ENCODE measurements at places on chromosomes 1 and 21.

DNA sequence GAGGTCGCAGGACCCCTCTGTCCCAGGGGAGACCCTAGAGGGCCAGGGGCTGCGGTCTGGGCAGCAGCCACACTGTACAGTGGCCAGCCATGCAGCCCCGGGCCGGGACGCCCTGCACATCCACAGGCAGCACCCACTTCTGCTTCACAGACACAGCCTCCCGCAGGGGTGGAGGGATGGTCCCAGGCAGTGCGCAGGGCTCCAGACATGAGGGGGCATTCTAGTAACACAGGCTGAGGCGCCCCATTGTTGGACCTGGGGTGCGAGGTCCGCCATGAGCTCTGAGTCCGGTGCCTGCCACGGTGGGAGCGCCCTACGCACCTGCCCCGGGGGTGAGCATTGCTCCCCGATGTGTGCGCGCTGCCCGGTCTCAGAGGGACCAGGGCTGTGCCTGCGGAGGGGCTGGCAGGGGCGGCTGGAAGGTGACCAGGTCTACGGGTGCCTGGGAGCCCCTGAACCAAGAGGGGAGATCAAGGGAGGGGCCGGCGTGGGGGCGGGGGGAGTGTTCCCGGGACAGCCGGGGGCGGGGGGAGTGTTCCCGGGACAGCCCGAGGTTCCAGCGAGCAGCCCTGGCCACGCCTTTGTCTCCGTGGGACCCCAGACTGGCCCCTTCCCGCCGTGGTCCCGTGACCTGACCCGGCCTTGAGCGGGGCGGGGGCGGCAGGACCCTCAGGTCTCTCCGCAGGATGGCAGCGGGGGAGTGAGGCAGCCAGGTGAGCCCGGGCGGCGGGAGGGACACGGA lies 4.5 kb downstream of the MMEL1 start:
- DNase-seq, result no peak

DNA sequence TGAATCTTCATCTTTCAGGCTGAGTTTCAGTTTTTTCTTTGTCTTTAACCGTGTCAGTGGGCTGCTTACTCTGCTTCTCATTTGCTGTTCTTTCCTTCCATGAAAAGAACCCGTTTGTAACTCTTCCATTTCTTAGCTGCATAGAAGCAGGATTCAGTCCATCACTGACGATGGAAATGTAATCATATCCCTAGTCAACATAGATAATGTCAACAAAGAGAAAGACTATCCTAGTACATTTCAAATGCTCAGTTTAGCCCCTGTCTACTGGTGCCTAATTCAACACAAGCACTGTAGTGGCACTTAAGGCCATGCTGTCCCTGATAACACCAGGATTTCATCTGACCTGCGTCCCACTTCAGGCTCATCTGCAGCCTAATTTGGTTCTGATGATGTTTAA lies 376 bp downstream of the GBP1 start:
- no peak for DNase-seq

DNA sequence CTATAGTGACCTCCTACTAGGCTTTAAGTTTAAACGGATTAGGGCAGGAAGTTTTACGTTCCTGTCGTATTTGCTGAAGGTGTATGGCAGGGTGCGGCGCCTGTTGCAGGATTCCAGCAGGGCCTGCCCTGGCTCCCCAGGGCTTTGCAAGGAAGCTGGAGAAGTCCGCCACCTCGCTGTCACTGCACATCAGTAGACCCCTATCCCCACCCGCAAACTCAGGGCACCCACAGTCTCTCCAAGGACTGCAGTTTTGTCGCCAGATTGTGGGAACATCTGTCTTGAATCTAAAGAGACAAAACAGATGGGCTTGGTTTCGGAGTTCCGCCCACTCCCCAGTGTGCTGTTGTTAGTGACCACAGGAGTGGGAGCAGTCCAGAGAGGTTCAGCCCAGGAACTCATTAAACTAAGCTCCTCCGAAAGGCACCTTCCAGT lies 110.8 kb downstream of the CDC7 start:
- DNase-seq, result no peak

GRCh38 chr1:3001471-3002348 lies 19.6 kb upstream of the ACTRT2 start:
- DNase-seq, result no peak

DNA sequence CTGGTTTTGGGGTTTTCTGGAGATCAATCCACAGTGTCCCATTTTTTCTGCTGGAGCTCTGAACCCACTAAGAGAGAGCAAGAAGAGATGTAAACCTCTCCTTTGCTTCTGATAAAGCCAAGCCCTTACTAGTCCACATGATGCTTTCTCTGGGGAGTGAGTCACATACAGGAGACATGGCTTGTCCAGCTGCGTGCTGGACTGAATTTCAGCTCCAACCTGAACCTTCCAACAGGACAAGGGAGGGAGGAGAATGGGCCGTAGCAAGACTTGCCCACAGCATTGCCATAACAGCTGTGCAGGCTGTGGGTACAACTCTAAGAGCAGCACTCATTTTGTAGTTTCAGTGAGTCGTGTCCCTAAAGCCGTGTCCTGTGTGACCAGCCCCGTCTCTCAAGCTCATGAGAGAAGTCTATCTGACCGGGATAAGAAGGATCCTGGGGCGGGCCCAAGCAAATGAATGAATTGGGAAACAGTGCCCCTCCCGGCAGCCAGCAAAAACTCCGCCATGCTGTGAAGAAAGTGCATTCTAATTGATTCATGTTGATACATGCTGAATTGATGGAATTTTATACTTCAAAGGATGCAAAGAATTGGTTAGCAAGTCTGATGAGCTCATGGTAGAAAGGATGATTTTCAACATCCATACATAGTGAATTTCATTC lies 195.2 kb downstream of the GABPA start:
- DNase-seq, result no peak

DNA sequence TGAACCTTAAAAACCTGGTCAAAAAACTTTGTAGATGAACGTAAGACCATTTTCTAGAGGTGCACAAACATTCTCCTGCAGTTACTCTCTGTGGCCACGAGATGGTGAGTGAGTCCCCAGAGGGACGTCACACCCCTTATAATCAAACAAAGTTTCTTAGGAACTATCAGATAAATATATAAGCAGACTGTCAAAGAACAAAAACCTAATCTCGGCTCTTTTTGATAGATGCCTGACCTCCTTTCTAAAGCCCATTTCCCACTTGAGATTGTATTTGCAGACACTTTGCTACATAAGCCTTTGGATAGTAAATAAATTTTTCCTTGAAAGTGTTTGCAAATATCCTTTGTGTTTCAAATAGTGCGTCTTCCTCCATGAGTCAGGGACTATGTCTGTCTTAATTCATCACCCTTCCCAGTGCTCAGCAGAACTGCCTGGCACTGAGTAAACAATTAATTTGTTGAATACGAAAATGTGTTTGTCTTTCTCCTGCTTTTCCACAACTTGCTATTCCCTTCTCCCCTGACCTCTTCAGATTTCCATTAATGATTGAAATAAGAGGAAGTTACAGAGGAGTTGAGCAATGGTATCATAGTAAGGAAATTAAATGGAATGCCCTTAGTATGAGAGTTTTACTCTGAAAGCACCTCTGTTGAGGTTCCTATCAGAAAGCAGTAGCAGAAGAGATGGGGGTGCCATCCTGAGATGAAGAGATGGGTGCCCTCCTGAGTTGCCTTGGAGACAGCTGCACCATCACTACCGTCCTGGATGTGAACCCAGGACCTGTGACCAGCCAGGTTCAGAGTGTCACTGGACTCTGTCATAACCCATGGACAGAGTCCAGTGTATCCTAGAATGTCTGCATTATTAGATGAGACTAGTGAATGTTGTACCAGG lies 57.8 kb upstream of the RAVER2 start:
- peak; percentile 5 for DNase-seq

GRCh38 chr1:19452221-19452663 lies 33.1 kb downstream of the CAPZB start:
- no peak for DNase-seq

DNA sequence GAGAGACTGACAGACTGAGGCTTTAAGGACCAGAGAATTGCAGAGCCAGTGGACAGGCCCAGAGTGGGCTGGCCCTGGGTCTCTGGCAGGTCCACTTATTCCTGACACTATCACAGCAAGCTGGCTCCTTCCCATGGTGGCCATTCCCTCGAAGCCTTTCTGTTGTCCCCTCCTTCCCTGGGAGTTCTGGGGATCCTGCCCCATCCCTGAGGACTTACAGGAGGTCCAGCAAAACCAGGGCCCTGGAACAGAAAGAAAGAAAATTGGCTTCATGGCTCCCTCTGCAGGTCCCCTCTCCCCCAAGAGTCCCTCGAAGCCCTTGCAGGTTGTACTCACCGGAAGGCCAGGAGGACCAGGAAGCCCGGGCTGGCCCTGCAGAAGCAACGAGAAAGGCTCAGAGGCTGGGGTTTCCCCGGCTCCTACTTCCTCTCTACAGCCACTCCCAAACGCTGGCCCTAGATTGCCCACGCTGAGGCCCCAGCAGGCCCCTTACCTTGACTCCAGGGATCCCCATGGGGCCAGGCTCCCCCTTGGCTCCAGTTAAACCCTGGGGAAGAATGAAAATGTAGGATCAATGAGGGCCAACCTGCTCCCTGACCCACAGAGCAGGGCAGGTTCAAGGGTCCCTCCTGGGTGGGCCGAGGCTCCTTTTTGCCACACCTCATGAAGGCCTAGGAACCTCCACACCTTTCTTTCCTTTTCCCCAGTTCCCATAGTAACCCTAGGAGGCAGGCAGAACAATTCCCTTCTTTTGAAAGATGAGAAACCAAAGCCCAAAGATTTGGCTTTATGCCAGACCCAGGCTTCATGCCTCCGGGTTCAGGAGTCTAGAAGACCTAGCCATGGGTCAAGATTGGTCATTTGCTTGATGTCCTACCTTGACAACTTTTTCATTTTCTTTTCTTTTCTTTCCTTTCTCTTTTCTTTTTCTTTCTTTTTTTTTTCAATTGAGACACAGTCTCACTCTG lies 4.6 kb downstream of the COL9A2 start:
- no peak for DNase-seq

DNA sequence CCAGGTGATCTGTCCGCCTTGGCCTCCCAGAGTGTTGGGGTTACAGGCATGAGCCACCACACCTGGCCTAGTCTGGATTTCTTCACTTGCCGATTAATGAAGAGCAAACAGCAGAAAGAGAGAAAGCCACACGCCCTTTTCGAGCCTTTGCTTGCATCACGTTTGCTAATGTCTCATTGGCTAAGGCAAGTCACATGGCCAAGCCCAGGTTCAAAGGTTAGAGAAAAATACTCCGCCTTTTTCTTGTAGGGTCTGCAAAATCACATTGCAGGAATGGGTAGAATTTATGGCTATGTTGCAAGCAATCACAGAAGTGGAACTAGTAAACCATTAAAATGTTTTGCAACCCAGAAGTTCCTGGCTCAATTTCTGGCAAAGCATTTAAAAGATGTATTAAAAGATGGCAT lies 26.8 kb upstream of the BACH1 start:
- DNase-seq, result no peak

DNA sequence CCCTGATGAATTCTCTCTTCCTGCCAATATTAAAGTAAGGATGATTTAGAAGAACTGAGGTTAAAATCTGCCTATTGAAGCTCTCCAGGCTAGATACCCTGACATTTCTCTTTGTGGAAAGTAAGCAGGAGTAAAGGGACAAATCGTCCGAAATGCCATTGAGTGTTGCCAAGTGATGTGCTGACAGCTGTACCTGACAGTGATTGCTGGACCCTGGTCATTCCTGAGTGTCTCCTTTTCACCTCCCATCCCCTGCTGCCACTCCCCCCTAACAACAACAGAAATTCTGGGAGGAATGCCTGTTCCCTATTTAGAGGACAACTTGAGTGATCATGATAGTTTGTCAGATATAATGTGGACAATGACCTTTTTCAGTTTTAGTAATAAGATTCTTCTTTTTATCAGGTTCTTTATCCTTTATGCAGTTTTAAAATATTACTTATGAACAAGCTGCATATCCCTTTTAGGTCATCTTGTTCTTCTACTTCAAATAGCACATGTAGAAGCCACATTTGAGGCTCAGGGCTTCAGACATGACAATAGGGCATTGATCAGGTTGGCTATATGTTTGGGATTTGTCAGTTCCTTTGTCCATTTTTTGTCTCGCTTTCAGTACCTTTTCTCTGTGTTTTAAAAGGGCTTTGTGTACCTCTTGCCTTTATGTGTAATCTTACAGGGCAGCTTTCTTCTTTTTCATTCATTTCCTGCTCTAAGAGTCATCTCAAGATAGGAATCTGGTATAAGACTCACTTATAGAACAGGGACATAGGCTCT lies 56.0 kb downstream of the ITSN1 start:
- DNase-seq, result no peak

DNA sequence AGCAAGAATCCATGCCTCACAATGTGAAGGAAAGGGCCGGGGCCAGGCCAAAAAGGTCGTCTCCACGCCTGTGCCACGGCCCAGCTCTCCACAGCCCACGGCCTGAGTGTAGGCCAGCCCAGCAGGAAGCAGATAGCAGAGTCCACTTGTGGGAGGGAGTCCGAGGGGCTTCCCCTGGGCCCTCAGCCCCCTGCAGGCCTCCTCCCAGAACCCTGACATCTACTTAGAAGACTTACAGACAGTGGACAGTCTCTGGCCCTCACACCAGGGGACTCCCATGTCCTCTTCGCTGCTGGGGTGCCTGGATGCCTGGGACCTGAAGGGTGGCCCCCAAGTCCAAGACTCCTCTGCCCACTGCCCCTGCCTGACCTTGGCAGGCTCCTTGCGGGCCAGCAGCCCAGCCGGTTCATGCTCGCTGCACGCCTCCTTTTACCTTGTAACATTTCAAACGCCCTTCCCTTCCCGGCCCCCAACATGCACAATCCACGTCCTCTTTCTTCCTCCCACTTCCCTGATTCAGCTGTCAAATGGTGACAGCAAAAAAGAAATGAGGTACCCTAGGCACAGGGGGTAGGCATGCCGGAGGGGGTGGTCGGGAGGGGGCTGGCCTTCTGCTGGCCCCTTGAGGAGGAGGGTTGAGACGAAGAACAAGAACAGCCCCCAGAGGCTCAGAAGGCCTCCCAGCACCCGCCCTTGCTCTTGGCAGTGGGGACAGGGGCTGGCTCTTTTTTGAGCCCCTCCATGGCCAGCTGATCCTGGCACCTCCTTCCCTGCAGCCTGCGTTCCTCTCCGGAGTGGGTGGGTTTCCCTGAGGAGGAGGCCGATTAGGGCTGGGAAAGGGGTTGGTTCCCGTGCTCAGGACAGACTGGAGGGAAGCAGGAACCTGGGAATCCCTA lies 997 bp upstream of the PTPN7 start:
- no peak for DNase-seq

GRCh38 chr1:75131565-75132241 lies 2.5 kb upstream of the LHX8 start:
- no peak for DNase-seq

DNA sequence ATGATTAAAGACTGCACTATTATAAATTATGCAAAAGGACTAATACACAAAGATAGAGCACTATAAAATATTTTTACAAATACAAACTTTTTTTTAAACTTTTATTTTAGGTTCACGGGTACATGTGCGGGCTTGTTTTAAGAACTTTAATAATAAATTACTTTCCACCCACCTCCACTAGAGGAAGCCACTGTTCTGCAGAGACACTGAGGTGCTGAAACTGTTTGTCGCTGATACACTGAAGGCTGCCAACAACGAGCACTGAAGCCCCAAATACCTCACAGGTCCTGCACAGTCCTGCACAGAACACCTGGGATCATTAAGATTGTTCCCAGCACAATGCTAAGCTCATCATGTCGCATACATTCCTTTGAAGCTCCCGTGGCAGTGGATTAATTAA lies 19.9 kb downstream of the COA6 start:
- DNase-seq, result no peak

- DNase-seq, result no peak
These were observed 204.8 kb downstream of the SETD4 start for GRCh38 chr21:35855484-35855883.
